ENCODE measurements at places on chromosomes 6 and 20.

GRCh38 chr6:30345852-30346251 is 896 bp downstream of the RPP21 start:
- DNase-seq, result no peak

DNA sequence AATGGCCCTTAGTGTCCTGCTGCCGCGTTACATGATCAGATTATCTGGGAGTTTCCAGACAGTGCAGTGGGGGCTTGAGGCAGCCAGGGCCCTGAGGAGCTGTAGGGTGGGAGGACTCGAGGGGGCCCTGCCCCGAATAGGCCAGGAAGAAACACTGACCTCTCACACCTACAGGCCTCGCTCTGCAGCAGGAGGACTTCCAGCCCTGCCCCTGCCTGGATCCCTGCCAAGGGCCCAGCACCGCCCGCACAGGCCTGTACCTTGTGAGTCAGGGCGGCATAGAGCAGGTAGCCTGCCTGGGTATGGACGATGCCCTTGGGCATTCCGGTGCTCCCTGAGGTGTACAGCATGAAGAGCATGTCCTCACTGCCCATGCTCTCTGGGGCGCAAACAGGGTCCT is 30.1 kb upstream of the APMAP start:
- peak; percentile 61 for DNase-seq

GRCh38 chr20:59613861-59614260 is 9.5 kb downstream of the PHACTR3 start:
- no peak for DNase-seq

- no peak for DNase-seq
Observed at GRCh38 chr20:1997483-1998192, 3.8 kb upstream of the PDYN start.

- DNase-seq, result peak; percentile 87
Observed at GRCh38 chr20:41173161-41173721, 35.9 kb downstream of the PLCG1 start.

DNA sequence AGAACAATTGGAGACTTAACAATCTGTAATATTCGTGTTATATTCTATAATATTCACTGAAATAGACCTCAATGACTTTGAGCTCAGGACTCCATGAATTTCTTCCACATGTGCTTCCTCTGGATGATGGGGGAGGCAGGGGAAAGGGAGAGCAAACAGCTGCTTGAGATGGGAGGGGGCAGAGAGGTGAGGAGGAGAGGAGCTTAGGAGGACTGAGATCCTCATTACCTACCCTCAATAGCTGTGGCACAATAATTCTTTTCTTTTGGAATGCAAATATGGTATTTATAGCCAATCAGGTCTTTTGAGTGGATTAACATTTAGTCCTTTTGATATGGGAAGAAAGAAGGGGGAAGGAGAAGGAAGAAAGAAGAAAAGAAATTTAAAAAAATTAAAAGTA is 64.1 kb upstream of the ZNF217 start:
- peak; percentile 17 for DNase-seq

DNA sequence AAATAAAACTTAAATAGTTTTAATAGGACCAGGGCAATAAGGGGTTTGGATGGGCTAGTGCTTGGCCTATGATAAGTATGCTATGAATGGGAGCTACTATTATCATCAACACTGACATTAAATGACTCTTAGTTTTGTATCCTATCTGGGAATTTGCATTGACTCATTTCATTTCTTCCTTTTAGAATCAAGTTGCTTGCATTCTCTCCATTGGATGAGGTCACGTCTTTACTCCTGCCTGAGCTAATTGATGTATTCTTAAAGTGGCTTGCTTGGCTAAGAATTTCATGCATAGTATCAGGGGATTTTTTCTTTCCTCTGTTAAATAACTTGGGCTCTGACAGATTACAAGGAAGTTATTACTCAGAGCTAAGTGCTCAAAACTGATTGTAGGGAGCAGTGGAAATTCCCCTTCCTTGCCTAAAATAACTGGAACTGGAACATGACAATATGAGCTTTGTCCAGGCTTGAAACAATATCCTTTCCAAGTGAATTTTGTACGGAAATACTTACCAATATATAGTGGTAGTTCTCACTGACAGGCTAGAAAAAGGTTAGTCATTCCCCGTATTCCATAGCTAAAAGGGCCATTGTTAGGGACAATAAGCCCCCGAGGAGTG is 169.9 kb downstream of the BCAS1 start:
- DNase-seq, result no peak

GRCh38 chr6:148107911-148108310 is 234.7 kb upstream of the SASH1 start:
- DNase-seq, result no peak

- no peak for DNase-seq
Observed at GRCh38 chr6:131004936-131005335, 58.1 kb downstream of the EPB41L2 start.

DNA sequence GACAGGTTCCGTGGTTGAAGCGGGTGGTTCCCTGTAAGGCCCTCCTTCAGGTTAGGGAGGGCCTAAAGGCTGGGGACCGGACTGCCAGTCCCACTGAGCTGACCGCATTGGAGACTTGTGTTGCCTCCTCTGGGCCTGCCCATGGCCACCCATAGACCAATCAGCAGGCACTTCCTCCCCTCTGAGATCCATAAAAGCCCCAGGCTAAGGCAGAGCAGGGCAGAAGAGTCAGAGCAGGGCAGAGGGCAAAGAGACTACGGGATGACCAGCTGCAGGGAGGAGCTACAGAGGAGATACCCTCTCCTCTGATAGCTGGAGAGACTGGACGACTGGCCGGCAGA is 537.4 kb downstream of the TENT5A start:
- DNase-seq, result no peak

- no peak for DNase-seq
Observed at GRCh38 chr6:19994909-19995308, 157.7 kb downstream of the ID4 start.

- peak; percentile 84 for DNase-seq
Observed at GRCh38 chr6:166997768-166998255, 1.4 kb upstream of the CEP43 start.

DNA sequence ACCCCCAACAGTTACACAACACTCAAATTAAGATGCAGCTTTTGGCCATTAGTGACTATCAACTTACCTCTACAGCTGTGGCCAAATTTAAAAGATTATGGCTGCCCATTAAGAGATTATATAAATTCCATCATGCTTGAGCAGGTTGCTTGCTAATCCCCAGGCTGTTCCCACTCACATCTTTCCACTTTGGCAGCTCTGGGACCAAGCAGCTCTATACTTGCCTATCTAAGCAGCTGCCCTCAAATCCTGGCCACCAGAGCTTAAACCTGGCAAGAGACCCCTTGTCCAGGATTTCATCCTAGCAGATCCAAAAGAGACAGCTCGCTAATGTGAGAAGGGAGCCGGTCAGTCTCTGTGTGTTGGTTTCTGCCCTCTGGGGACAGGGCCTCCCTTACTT is 127.9 kb downstream of the SLC23A2 start:
- no peak for DNase-seq

- DNase-seq, result no peak
Observed at GRCh38 chr6:15621203-15622044, 41.4 kb downstream of the DTNBP1 start.

DNA sequence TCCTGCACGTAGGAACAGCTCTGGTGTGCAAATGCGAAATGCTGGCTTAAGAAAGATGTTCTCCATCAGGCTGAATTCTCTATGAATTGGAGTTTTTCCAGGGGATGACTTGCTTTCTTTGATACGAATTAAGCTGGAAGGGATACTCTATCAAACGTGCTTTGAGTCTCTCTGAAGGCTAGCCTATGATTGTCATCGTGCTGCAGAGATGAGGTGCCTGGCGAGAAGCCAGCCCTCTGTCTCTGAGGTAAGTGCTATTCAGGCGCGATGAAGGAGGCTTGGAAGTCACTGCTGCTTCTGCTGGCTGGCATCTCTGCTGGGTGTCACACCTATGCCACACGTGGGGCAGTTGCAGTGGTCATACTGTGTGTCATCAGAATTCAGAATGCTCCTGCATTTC is 223.7 kb downstream of the TAF4 start:
- no peak for DNase-seq

DNA sequence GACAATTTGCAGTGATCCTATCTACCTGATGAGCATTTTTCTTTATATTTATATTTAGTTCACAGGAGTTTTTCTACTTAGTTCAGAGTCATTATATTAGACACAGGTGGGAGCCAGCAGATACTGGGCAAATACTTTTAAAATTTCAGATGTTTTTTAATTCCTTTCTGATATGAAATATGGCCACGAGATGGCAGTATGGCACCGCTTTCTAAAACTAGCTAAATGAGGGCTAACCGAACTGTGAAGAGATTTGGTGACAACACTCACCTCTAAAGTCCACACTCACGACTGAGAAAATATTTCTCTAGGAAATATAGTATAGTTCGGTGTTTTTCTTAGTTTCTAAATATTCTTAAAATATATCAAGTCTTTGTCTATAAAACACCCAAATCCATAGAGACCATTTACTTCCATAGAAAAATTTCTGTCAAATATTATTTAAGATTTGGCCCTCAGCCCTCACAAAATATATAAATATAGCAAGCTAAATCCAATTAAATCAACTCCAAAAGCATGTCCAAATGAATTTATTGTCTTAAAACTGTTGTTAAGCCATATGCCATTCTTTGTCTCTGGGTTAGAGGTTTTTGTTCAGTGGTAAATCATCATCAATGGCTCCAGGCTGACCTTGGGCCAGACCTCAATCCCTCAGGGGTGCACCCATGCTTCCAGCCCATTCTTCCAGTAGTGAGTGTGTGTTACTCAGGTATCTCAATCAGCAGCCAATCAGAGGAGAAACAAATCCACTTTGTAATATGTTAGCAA is 63.6 kb downstream of the HUS1B start:
- DNase-seq, result peak; percentile 81

GRCh38 chr6:169277619-169278018 is 24.0 kb upstream of the THBS2 start:
- DNase-seq, result no peak

GRCh38 chr6:138724015-138724414 is 49.6 kb upstream of the CCDC28A start:
- DNase-seq, result no peak

- no peak for DNase-seq
Observed at GRCh38 chr20:46739431-46740213, 30.2 kb downstream of the SLC2A10 start.

GRCh38 chr6:169932491-169932890 is 181.1 kb downstream of the ERMARD start:
- DNase-seq, result no peak

- no peak for DNase-seq
Observed at GRCh38 chr20:35314816-35315631, 22.8 kb upstream of the FAM83C start.

DNA sequence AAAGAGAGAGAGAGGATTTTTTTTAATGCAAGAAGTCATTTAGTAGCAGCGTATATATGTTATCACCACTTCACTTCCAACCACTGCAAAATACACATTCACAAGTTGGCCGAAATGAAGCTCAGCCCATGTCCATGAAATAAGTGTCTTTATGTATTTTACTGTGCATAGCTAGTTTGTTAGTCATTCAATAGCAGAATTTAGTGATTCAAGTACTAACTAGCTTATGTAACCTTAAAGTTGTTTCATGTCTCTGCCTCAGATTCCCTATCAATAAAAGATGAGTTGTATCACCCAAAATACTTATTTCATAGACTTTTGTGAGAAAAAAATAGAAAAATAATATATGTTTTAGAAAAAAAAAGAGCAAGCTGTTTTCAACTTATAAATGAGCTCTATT is 153.7 kb upstream of the PRDM1 start:
- no peak for DNase-seq

- DNase-seq, result no peak
Observed at GRCh38 chr6:140779341-140779740, 1353.4 kb upstream of the GJE1 start.

- DNase-seq, result no peak
Observed at GRCh38 chr20:4925842-4926530, 75.3 kb downstream of the SLC23A2 start.

DNA sequence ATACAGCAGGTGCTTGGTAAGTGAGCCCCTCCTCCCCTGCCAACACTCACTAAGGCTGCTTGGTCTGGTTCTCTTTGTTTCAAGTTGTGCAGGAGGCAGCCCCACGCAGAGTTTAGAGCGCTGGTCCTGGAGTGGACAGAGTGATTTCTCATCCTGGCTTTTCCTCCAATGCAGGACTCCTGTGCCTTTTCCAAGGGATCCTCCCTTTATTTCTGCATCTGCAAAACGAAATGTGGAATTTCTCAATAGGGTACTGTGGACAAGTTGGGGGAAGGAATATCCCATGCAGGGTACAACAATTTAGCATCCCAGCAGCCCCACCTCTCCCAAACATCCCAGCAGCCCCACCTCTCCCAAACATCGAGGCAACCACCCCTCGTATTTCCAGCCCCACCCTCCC is 30.6 kb upstream of the CCDC167 start:
- no peak for DNase-seq

DNA sequence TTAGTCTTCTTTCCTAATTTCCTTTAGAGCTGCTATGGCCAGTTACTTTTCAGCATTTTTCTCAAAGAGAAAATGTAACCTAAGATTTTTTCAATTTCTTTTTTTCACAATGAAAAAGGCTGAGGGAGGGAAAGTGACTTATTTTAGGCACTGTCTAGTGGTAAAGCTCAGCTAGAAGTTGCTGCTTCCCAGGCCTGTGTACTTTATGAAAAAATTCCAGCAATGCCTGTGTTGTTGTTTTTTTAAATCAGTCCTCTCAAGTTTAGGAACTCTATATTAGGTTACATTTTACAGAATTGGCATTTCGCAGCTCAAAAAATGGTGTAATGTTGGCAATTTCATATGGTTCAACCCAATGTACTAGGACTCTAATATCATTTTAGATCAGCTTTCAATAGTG is 269.6 kb downstream of the ARID1B start:
- DNase-seq, result no peak

- DNase-seq, result no peak
Observed at GRCh38 chr6:5992551-5993225, 14.0 kb downstream of the NRN1 start.

GRCh38 chr6:79149884-79150283 is 71.8 kb upstream of the PHIP start:
- no peak for DNase-seq

DNA sequence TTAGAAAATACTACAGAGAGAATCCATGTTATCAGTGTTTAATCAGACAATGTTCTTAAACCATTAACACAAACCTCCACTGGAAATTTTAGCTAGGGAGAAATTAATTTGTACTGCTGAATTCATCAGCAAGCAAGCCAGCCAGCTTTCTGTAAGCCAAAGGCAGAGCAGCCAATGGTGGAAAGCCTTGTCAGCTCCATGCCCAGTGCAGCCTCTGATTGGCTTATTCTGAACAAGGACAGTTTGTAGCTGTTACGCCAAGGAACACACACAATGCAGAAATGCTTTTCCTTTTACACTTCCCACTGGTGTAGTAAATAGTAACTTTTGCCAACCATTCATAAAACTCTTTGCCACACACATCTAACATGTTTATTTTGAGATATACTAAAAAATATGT is 265.0 kb downstream of the TENT5A start:
- no peak for DNase-seq

DNA sequence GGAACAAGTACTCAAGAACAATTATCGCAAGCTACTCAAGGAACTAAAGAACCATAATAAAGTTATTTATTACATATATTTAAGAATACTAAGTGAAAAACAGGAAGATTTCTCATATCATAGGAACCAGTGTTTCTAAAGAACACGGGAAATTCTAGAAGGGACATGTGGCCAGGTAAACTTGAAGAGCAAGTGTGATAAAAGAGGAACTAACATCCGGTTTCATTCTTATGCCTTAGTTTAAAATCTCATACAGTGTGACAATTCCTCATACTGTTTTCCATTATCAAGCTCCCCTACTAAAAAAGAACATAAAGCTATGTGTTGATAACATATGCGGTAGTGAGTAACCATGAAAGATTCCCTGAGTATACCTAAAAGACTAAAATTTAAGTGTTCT is 163.5 kb upstream of the SHLD1 start:
- no peak for DNase-seq

GRCh38 chr20:20292472-20292871 is 75.4 kb upstream of the INSM1 start:
- DNase-seq, result no peak
